H1 (cell line): ENCODE measurements at places on chromosomes 12 and 14.

DNA sequence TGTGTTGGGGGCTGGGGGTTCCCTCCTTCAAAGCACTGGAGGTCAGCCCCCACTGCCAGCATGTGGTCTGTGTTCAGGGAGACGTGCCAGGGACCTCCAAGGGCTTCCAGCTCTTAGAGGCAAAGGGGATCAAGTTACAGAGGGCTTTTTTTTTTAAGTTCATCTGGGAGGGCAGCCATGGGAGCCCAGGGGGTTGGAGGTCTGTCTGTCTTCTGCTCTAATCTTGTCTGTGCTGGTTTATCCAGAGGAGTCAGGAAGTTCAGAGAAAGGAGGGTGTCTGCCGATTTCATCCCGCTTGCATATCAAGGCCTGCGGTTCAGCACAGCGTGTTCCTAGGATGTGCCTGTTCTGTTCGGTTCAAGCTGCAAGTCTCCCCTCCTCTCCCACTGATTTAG lies 72.2 kb downstream of the TMEM132C start:
- no peak for DNase-seq

DNA sequence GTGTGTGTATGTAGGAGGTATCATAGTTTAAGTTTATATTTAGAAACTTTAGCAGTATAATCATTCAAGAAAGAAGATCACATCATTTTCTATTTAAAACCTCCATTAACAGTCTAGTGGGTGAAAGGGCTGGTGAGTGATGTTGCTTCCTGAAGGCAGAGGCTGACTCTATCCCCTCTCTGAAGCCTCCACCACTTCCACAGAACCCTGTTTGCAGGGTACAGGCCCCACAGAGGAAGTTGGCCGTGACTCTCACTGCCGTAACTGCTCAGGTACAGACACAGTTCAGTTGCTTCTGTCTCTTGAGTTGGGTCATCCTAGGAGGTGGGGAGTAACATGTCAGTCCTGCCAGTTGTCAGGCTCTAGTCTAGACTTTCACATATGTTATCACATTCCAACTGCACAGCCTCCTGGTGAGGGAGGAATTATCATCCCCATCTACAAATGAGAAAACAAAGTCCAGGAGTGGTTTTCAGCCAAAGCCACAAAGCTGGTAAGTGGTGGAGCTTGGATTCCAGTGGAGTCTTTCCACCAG lies 31.5 kb downstream of the CFL2 start:
- DNase-seq: no peak

DNA sequence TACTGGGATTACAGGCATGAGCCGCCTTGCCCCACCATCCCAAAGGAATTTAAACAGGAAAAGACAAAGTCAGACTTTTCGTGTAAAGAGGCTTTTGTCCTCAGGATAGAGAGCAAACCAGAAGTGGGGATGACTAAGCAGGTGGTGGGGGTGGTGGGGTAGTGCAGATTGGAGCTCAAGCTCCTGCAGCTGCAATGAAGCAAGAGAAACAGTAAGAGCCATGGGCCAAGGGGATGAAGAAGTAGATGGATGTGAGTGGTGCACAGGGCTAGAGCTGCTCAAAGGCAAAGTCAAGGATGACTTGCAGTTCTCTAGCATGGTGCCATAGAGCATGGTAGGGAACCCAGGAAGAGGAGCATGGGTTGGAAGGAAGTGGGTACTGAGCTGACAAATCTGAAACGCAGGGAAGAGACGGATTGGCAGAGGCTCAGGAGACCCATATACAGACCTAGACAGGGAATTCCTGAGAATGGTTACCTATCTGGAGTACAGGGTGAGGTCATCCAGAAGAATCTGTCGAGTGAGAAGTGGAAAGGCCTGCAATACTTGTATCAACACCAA lies 11.4 kb upstream of the RNF34 start:
- no peak for DNase-seq

DNA sequence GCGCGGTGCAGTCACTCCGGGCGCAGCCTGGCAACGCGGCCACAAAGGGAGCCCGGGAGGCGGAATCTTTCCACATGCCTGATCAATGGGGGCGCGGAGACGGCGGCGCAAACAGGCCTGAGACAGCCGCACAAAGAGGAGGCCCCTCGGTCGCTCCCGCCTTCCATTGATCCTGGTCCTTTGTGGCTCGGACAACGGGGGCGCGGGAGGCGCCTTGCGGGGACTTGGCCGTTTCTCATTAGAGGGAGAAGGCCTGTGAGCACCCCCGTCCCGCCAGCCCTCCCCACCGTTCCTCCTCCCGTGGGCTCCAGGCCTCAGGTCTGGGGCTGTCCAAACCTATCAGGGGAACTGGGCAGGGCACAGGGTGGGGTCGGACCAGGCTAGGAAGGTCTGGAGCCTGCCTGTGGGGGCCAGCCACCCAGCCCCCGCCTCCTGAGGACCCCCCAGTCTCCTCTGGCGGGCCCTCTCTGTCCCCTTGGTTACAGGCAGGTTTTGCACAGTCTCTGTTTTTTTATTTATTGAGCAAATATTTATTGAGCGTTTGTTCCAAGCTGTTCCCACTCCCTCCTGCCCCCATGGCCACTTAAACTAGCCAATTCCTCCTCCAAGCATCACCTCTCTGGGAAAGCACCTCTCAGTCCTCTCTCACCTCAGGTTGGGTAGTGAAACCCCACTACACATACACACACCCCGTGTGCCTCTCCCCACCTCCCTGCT lies 29.0 kb upstream of the MSI1 start:
- no peak for DNase-seq

DNA sequence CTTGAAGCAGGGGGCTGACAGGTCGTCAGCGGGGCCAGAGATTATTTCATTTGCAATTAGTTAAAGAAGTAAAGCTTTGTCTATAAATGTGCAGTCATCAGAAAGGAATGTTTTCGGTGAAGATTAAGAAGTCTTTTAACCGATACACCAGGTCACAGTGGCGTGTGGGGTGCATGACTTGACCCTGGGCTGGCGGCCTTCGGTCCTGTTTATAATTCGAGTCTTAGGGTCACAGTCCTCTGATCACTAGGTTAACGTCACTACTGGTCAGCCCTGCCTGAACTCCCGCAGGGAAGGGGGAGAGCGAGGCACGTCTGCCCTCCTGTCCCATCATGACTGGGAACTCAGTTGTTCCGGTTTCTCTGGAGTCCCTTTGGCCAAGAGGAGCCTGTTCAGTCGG lies 5.0 kb upstream of the C14orf180 start:
- DNase-seq: no peak

DNA sequence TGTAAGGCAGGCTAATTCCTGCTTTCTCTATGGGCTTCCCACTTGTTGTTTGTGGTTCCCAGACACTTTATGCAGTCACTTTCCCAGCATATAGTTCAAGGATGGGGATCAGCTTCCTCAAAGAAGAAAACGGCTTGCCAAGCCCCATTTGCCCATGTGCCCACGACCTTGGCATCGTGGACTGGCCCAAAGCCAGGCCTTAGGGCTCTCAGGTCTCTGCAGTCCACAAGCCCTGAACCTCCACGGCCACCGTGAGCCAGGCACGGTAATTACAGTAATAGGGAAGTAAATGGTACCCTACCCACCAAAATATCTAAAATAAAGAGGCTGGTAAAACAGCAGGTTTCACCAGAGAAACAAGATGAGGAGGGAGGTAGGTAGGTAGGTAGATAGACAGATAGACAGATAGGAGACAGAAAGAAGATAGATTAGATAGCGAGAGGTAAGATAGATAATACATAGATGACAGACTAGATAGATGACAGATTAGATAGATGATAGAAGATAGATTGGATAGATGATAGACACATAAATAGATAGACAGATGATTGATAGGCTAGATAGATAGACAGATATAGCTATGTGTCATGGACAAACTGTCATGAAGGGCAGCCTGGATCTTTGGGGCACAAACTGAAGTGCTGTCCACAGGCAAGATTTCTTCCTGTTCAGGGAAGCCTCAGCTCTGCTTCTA lies 163.1 kb downstream of the SLC15A4 start:
- DNase-seq: no peak

DNA sequence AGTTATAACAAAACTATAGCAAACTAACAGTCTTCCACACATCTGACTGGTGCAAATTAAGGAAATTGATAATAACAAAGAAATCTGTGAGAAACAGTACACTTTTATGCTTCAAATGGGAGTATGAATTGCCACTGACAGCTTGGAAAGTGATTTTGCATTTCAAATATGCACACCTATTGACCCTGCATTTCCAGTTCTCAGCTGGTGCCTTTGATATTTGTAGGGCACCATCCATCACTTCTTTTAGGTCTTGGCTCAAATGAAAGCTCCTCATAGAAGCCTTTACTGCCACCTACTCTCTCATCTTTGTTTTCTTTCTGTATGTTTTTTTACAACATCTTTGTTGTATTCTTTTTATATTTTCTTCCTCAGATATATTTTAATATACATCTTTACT lies 125.1 kb downstream of the ST8SIA1 start:
- DNase-seq: no peak

DNA sequence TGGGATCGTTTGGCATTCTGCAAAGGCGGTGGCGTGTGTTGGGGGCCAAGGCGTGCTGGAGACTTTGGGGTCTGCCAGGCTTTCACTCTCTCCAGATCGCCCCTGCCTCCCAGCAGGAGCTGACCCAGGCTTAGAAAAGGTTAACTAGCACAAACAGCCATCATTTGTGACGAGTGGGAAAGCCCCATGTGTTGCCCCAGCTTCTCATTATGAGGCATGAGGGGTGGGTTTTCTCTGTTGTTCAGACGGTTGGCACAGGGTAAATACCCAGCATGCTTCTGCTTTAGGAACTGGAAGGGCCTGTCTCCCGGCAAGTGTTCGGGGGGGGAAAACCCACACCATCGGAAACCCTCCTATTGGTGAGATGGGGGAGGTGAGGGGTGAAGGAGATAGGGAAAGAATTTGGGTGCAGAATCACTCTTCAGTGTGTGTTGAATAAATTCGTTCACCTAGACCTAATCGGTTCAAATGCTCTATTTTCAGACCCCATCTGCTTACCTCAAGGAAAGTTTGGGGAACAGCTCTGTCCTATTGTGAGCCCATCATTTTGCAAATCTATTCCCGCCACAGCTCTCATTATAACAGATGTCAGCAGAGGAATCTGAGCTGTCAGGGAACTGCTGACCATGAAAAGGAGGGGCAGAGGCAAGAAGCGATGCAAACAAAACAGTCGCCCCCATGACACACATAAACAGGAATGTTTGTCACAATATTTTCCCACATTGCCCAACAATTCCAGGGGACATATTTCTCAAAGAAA lies 34.7 kb upstream of the C12orf42 start:
- no peak for DNase-seq

DNA sequence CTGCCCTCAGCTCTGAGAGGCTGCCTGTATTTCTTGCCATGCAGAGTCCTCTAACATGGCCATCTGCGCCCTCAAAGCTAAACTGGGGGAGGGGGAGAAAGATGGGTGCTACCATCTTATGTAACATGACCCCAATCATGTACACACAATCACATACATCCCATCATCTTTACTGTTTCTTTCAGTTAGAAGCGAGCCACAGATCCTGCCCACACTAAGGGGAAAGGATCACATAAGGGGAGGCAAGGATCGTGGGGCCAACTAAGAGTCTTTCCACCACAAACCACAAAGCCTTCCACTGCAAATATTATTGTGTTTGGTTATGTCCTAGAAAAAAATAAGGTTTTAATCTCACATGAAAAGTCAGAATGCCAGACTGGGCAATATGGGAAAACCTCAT lies 11.8 kb upstream of the AMN1 start:
- no peak for DNase-seq

GRCh38 chr12:30764251-30764650 lies 9.5 kb upstream of the CAPRIN2 start:
- no peak for DNase-seq

DNA sequence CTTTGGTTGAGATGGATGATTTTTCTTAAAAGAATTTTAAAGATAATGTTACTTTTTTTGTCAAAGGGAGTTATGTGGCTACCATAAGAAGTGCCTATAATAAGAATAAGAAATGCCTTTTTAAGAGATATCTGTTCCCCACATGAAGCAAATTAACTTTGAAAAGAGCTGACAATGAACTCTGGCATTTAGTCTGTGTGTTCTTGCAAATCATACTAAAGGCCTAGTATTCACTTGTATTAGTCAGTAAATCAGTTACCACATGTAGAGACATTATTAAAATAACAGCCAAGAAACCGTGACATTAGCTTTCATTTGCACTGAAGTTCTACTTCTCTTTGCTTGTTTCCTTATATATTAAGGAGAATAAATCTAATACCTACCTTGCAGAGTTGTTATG lies 296.3 kb downstream of the CCDC91 start:
- no peak for DNase-seq

- DNase-seq: no peak
Observed at GRCh38 chr14:102187044-102187443, 47.3 kb downstream of the WDR20 start.

DNA sequence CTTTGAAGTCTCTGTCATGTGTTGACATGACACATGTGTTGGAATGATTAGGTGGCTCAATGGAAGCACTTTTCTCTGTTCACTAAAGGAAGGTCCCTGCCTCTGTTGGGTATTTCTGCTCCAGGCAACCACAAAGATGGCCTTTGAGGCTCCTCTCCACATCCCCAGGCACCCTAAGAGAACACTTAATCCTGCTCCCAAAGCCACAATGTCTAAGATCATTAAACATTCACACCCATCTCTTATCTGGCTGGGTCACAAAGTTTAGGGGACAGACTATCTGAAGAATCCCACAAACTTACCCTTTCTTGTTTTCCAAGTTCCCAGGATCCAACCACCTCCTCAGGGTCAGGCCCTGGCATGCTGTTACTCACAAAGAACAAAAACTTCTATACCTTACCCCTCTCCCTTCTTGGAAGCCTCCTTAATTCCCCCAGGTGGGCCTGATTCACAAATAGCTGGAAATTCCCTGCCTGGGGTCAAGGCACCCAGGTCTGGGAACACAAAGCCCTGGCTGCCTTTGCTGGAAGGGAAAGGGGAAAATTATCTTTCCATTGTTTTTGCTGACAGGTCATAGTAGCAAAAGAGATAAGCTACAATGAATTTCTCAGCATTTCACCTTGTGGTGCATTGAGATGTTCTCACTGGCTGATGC lies 333.7 kb downstream of the PCNX1 start:
- no peak for DNase-seq

DNA sequence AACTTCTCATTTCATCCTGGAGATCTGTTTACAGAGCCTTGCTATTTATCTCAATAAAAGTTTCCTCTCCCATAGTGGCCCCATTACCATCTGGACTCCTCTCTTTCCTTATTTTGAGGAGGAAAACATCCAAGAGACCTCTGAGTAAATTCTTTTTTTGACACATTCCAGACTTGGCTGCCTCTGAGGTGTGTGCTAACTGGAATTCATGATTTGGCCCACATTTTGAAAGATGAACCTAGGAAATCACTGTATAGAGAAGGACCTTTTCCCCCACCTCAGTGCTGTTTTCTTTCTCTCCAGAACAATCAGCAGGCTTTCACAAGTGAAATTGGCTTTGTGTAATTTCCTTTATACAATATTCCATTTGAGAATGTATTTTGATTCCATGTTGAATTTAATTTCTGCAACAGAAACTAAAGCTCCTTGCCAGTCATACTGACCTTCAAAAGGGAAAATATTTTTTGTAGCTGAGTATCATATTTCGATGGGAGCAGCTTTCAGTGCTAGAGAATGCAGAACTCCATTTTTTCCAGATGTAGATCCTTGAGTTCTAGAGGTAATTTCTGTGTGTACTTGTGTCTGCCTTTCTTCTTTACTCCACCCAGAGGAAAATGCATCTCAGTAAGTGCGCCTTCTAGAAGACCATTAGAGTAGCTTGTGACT lies 244.9 kb upstream of the RGS6 start:
- no peak for DNase-seq
